ENCODE measurements at places on chromosomes 6 and 20. TPM values are rescaled to one million over a fixed set of nuclear protein-coding genes. Genes with fewer than 3 reads are reported as not detected.

- peaks cover 5% of the 10 kb centered on the region for H3K4me1 ChIP-seq
- peaks cover 5% of the 10 kb centered on the region for H3K36me3 ChIP-seq
- no peak for DNase-seq
- H3K27me3 ChIP-seq, result no peaks in the 10 kb centered on the region
- H3K4me3 ChIP-seq, result no peak overlapping the region
Observed at GRCh38 chr6:89927791-89928550, 33.7 kb downstream of the GJA10 start.

Gene MUCL3
- 5.3 TPM for total RNA-seq

- no peaks in the 10 kb centered on the region for H3K36me3 ChIP-seq
- no peak overlapping the region for H3K27ac ChIP-seq
- no peak overlapping the region for H3K4me3 ChIP-seq
- no peak for DNase-seq
Observed at GRCh38 chr20:10047427-10047826, 12.6 kb downstream of the ANKEF1 start.

DNA sequence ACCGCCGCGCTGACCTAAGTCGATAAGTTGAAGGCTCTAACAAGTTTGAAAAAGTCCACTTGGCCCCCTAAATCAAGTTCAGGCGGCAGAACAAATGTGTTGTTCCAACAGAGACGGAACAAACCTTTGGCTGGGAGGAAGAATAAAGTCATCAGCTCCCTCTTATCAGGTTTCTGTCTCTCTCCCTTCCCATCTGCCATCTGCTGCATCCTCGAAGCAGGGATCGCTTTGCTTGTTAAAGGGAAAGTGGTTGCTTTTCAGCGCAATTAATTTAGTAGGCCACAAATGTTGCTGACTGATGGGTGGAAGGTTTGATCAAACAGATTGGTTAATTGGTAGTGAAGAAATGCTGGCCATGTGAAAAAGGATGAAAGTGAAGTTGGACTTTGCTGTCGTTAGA lies 64.3 kb downstream of the CDH4 start:
- DNase-seq, result no peak
- no peaks in the 10 kb centered on the region for H3K36me3 ChIP-seq
- peaks cover 7% of the 10 kb centered on the region for H3K27me3 ChIP-seq
- H3K4me3 ChIP-seq, result no peak overlapping the region

Gene SLC35D3
- total RNA-seq, result not detected

Gene POU3F2
- total RNA-seq, result not detected

DNA sequence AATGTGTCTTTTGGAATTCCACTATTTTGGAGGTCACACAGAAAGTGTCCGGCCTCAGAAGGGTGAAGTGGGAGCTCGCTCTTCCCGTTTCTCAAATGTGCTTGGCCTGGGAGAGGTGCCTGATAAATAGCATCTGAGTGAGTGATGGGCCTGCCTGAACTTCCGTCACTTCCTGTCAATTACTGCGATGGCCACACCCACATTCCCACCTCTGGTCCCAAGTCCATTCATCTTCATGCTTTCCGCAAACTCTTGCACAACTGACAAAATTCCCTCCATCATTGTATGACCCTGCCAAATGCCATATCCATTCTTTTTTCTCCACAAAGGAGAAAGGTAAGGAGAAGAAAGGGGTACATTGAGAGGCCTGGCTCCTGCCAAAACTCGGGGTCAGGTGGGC lies 169.0 kb downstream of the QKI start:
- no peaks in the 10 kb centered on the region for H3K27me3 ChIP-seq
- H3K36me3 ChIP-seq, result no peaks in the 10 kb centered on the region
- no peak overlapping the region for H3K4me3 ChIP-seq

DNA sequence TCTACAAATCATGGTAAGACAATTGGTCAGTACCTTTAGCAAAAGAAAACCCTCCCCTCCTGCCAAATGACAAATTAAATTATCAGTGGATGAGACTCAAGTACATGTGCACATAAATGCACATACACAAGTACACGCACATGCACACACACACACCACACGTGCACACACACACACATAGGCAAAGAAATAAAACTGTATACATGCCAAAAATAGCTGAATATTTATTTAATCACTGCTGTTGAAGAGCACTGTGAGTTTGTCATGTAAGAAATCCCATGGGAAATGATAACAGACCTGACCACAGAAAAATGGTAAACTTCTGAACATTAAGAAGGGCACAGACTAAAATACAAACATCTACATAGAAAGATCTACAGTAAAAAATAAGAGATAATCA lies 46.6 kb upstream of the TNFAIP3 start:
- no peaks in the 10 kb centered on the region for H3K27me3 ChIP-seq
- peaks cover 13% of the 10 kb centered on the region for H3K4me1 ChIP-seq
- DNase-seq, result no peak
- no peak overlapping the region for H3K4me3 ChIP-seq

GRCh38 chr6:159788753-159789376 lies 537 bp downstream of the TCP1 start:
- H3K27ac ChIP-seq, result peak overlapping the region; percentile 91
- H3K4me1 ChIP-seq, result peaks cover 46% of the 10 kb centered on the region
- H3K4me3 ChIP-seq, result peak overlapping the region; percentile 99
- peaks cover 58% of the 10 kb centered on the region for H3K36me3 ChIP-seq
- peak; percentile 63 for DNase-seq

DNA sequence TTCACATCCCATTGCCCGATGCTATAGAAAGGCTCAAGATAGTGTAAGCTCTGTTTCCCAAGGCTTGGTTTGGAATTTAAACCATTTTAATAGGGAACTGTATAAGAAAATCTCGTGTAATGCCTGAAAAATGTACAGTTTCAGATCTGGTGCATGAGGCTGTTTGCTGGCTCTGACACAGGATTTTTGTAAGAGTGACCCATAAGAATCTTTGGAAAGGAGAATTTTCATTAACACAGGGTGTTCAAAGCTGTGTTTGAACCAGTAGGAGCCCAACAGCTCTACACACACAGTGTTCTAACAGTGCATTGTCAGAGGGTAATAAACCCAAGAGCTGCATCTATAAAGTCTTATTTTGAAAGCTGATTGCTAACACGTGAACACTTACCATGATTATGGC lies 293.5 kb downstream of the PRL start:
- no peaks in the 10 kb centered on the region for H3K36me3 ChIP-seq
- H3K4me1 ChIP-seq, result peaks cover 17% of the 10 kb centered on the region
- no peaks in the 10 kb centered on the region for H3K27me3 ChIP-seq
- no peak overlapping the region for H3K4me3 ChIP-seq
- H3K27ac ChIP-seq, result no peak overlapping the region
- DNase-seq, result no peak

GRCh38 chr6:3753228-3753835 lies 1.8 kb upstream of the PXDC1 start:
- peak overlapping the region; percentile 99 for H3K27ac ChIP-seq
- peaks cover 30% of the 10 kb centered on the region for H3K4me1 ChIP-seq
- DNase-seq, result no peak
- H3K27me3 ChIP-seq, result no peaks in the 10 kb centered on the region
- H3K4me3 ChIP-seq, result no peak overlapping the region
- H3K36me3 ChIP-seq, result no peaks in the 10 kb centered on the region

- no peak for DNase-seq
- no peaks in the 10 kb centered on the region for H3K27me3 ChIP-seq
- H3K4me1 ChIP-seq, result no peaks in the 10 kb centered on the region
- H3K27ac ChIP-seq, result no peak overlapping the region
- no peak overlapping the region for H3K4me3 ChIP-seq
Observed at GRCh38 chr6:98653179-98653578, 181.2 kb upstream of the POU3F2 start.

DNA sequence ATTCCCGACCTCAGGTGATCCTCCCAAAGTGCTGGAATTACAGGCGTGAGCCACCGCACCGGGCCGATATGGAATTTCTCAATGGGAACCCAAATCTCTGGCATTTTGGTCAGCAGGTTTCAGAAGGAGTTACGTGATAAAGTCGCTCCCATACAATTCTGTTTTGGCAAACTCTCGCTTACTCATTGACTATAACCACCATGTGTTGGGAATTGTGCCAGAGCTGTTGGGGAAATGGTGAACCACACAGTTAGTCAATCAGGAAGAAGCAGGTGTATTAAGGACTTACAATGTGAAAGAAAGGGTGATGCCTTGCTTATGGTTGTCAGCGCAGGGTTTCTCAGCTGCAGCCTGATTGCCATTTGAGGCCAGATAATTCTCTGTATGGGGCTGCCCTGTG lies 410.5 kb downstream of the QKI start:
- no peaks in the 10 kb centered on the region for H3K27me3 ChIP-seq
- no peak for DNase-seq
- no peaks in the 10 kb centered on the region for H3K36me3 ChIP-seq
- no peaks in the 10 kb centered on the region for H3K4me1 ChIP-seq

DNA sequence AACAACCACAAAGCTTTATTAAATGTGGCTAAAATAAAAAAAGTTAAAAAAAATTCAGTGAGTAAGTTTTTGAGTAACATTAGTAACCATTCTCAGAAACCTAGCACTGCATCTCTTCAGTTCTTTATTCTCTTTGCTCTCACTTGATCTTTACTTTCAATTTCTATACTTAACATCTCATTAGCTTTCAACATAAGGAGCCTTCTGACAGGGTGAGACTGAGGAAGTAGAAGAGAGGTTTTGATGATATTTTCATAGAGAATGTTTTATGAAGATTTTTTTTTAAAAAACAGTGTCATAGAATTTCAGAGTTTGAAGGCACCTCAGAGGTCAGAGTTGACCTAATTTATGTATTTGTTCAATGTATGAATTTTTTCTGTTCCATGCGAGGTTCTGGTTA lies 60.8 kb downstream of the FAM83B start:
- DNase-seq, result no peak
- H3K4me1 ChIP-seq, result no peaks in the 10 kb centered on the region
- H3K4me3 ChIP-seq, result no peak overlapping the region
- no peaks in the 10 kb centered on the region for H3K27me3 ChIP-seq

Gene HTR1E
- not detected for total RNA-seq

DNA sequence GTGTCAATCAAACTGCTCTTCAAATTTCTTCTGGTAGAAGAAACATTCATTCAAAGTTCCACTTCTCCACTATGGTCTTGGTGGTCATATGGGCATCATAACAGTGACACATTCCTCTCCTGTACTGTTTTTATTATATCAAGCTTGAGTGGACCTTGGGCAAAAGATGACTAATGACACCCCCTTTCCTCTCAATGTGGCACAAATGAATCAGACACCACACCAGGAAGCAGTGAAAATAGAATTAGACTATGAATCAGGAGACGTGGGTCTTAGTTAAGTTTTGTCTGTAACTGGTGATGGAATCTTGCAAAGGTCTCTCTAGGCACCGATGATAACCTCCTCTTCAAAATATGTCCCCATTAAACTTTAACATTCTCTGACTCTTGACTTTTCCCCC lies 9.0 kb upstream of the NRSN1 start:
- no peaks in the 10 kb centered on the region for H3K4me1 ChIP-seq
- DNase-seq, result no peak
- no peaks in the 10 kb centered on the region for H3K36me3 ChIP-seq
- H3K4me3 ChIP-seq, result no peak overlapping the region

Gene SLC24A3
- 7.9 TPM for total RNA-seq

- no peak for DNase-seq
- H3K27me3 ChIP-seq, result no peaks in the 10 kb centered on the region
- no peaks in the 10 kb centered on the region for H3K36me3 ChIP-seq
- H3K4me3 ChIP-seq, result no peak overlapping the region
Observed at GRCh38 chr6:22248513-22249308, 48.1 kb downstream of the PRL start.

DNA sequence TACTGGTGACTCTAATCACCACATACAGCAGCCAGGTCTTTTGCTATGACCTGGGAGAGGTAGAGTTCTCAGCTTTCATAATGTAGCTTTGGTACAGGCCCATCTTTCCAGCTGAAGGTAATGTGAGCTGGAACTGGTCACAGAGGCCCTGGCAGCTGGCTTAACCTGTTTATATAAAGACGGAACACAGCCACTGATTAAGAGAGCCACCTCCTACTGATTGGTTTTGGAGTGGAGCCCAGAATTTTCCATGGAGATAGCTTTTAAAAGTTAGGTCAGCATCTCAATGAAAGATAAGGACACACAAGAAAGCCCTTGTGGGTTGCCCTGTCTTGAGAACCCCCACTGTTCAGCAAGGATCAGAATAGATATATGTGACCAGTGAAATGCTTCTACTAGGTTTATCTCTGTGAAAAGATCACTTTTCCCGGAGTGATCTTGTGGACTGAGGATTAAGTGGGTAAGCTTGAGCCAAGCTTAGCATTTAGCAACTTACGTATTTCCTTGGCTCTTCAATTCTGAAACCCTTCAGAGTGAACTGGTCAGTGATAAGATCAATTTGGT lies 213.7 kb upstream of the CITED2 start:
- DNase-seq, result no peak
- H3K27me3 ChIP-seq, result no peaks in the 10 kb centered on the region
- no peak overlapping the region for H3K4me3 ChIP-seq
- H3K27ac ChIP-seq, result peak overlapping the region; percentile 15
- peaks cover 25% of the 10 kb centered on the region for H3K4me1 ChIP-seq

Gene PTPRK
- 62.7 TPM for total RNA-seq

Gene ZNF451
- 56.9 TPM for total RNA-seq

Measured in lower lobe of right lung (tissue), 2 donors.